ENCODE measurements at places on chromosomes 2 and 18.
A peak's percentile ranks its signal among the peaks of the same experiment; 100 is the strongest.

GRCh38 chr2:169561364-169561763, 12.3 kb downstream of the FASTKD1 start:
- peak; percentile 11 for DNase-seq

DNA sequence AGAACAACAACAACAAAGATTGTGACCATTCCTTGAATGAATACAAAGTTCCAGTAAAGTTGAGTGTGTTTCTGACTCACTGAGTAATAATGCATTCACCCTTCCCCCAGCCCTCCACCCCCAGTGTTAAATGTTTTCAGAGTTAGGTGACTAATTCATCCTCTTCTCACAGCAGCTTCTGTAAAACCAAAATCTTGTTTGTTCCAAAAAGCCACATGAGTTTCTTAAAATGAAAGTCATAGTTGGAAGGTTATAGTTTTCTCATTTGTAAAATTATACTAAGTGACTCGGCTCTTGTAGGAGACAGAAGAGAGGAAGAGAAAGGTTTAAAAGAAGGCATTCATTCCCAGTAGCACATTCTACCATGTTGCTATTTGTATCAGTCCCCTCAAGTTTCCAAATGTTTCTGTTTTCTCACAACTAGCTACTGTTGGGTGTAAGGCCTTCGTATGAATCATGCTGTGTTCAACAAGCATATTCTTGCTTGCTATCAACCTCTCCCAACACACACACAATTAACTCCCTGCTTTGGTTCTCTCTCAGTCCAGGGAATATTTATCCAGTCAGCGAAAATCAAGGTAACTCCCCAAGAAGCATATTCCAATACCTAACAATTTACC, 75.3 kb downstream of the MBD2 start:
- DNase-seq, result no peak

- DNase-seq, result no peak
Observed at GRCh38 chr2:231920366-231920765, 5.8 kb downstream of the NPPC start.

- DNase-seq, result no peak
Observed at GRCh38 chr18:28425886-28426285, 249.0 kb upstream of the CDH2 start.

- peak; percentile 23 for DNase-seq
Observed at GRCh38 chr2:175167076-175167791, 769 bp downstream of the ATF2 start.

DNA sequence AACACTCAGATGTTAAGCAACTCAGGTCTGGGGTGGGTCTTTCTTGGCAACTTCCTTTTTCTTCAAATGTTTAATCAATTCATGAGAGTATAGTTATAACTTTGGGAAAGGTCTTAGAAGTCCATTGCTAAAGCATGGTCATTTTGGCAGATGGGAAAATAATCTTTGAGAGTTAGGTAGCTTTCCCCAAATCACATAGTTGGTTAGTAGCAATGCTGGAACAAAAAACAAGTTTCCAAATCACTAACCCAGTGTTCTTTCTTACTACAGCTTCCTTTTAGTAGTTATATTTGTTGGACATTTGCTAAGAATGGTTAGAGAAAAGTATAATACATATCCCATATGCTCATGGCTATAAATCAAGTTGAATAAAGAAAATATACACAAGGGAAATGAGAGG, 185.2 kb upstream of the SLC14A2 start:
- no peak for DNase-seq

DNA sequence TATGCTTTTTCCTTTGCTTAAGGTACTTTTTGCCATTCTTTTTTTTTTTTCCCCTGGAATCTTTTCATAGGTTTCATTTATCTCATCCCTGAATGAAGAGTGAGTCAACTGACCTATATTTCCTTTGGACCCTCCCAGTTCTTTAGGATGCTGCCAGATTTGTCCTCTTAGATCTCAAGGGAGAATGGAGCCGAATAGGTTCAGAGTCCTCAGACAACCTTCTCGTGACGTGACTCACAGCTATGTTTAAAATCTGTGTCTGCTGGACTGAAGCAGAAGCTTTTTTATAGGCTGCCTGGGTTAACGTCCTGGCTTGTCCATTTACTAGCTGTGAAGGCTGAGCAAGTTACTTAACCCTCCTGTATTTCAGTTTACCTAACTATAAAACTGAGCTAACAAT, 358.6 kb downstream of the DLGAP1 start:
- no peak for DNase-seq

- DNase-seq, result no peak
Observed at GRCh38 chr18:78894033-78894305, 85.6 kb upstream of the SALL3 start.

GRCh38 chr18:69689121-69689759, 258.4 kb downstream of the CD226 start:
- DNase-seq, result no peak

- DNase-seq, result no peak
Observed at GRCh38 chr2:143473820-143474219, 344.6 kb downstream of the ARHGAP15 start.

DNA sequence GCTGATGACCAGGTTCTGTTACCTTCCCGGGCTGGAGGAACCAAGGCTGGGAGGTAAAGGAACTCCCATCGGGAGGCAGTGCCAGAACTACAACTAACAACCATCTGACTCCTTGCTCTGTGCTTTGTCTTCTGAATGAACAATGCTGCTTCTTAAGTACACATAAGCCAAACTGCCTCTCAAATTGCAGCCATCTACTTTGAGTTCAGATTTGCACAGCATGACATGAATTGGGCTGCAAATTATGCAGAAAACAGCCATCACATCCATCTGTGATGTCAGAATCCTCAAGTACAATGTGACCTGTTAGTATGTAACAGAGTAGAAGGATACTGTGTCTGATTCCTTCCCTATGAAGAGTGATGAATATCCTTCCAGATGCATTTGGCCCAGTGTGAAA, 290.6 kb downstream of the ZNF521 start:
- DNase-seq, result no peak

DNA sequence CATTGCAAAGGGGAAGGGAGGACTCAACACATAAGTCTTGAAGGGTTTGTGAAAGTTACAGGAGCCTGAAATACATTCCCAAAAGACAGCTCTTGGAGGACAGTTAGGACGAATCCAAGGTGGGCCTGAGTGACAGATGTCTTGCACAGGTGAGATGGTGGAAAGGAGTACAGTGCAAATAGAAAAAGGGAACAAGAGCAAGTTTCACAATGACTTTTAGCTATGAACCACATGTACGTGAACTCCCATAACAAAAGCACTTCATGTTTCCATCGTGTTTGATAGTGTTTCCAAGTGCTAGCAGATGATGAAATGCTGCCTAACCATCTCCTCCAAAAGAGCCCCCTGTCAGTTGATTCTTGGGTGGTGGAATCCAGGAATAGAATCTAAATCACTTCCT, 1.8 kb downstream of the IL18RAP start:
- no peak for DNase-seq

- DNase-seq, result no peak
Observed at GRCh38 chr2:115400940-115401339, 958.5 kb downstream of the DPP10 start.

- no peak for DNase-seq
Observed at GRCh38 chr18:2538236-2538635, 33.1 kb downstream of the METTL4 start.

- no peak for DNase-seq
Observed at GRCh38 chr2:27860111-27860510, 30.1 kb downstream of the RBKS start.

DNA sequence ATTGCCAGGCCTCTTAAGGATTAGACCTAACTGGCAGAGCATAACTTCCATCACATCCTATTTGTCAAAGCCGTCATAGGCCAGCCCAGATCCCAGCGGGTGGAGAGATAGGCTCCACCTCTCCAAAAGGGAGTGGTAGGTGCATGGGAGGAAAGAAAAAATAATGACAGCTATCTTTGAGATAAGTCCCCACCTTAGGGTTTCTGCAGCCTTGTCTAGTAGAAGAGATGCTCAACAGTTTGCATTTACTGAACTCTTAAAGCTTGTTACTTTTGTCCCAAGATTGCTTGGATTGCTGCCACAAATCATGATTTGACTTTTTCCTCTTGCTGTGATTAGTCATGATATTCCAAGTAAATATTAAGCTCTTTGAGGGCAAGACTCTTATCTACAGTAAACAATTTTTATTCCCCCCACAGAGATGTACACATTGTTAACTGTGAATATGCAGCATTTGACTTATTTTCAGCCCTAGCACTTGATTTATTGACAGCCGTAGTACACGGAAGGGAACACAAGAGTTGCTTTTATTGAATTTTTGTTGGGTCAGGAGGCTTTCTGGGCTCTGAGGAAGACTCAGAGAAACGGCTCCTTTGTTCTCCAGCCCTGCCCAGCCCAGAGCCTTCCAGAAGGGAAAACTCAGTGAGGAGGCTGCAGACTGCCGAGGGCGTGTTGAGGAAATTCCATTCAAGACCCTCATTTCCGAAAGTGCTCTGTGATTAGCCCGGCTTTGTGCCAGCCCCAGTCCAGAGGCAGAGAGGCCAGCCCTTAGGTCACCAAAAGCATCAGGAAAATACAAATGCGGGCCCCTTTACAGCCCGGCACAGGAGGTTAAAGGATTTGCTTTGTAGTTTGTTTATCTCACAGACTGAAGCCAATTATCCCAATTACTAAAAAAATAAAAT, 75.5 kb upstream of the ZNF532 start:
- DNase-seq, result no peak

DNA sequence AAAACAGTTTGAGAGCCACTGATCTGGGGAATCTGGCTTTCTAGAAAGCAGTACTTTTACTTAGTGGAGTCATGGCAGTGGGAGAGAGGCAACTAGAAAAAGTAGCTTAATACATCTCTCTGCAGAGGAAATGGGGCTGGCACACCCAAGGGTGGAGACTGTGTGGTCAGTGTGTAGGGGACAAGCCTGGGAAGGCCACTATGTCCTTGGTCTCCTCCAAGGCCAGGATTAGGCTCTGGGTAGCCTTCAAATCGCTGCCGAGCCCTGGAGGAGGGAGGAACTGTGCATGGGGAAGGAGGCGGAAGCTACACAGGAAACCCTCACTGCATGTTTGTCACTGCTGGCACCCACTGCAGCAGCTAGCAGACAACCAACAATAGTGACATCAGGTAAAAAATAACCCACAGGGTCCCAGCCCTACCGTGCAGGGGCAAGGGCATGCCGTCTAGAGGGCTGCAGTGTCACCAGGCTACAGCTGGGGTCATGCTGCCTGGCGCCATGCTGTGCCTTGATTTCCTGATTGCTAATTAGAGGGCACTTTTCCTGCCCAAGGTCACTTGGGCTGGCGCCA, 34.8 kb downstream of the LBH start:
- DNase-seq, result peak; percentile 67

DNA sequence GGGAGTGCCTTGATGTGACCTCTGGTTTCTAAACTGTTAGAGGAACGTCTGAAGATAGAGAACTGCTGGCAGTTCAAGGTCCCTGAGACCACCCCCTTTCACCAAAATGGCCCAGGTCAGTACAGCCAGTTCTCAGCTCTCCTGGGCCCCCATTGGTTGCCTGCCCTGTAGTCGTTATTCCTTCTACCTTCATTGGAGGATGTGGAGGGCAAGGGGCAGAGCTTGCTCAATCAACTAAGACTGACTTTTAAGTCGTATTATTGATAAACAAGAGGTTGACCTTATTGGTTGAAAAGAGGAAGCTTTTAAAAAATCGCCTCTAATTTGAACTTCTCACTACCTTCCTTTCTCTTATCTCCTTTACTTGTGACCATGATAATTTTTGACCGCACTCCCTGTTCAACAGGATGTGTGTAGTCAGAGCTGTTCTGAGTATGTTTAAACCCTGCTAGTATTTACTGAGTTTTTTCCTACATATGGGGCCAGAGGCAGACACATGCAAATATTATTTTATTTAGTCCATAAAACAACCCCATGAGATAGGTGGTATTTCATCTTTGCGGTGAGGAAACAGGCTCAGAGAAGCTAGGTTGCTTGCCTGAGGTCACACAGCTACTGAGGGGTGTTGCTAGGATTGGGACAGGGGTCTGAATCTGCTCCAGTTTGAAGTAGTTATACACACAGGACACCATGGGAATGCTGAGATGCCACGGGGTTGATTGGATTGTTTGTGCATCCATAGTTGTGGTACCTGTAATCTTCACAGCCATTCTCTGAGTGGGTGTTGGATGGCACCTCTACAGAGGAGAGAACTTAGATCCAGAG, 65.9 kb downstream of the TMEM247 start:
- DNase-seq, result no peak

- no peak for DNase-seq
Observed at GRCh38 chr2:85850451-85850850, 38.3 kb downstream of the ST3GAL5 start.

GRCh38 chr18:26495287-26495686, 53.1 kb downstream of the KCTD1 start:
- no peak for DNase-seq

DNA sequence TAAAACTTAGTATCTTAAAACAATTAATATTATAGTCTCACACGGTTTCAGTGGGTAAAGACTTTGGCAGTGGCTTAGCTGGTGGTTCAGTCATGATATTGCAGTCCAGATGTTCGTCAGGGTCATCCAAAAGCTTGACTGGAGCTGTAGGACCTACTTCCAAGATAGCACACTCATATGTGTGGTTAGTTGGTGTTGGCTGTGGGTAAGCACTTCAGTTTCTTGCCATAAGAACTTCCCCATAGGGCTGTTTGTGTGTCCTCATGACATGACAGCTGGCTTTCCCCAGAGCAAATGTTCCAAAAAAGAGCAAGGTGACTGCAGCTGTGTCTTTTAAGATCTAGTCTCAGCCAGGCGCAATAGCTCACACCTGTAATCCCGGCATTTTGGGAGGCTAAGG, 48.5 kb upstream of the EPC2 start:
- DNase-seq, result no peak

DNA sequence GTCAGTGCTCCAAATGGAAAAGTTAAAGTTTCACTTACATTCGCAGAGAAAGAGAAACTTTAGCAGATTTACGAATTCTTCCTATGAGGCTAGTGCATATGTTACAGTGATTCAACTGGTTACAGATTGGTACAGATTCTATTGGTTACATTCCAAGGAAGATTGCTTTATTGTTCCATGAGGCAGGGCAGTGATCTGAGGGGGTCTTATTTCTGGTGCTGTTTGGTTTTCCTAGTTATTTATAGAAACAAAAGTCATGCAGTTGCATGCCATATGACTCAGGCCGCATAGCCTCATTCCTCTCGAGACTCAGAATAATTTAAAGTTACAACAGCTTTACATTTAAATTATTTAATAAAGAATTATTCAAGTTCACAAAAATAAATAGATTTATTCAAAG, 385.4 kb upstream of the SYT4 start:
- no peak for DNase-seq

- no peak for DNase-seq
Observed at GRCh38 chr2:180823546-180824141, 156.8 kb upstream of the UBE2E3 start.

DNA sequence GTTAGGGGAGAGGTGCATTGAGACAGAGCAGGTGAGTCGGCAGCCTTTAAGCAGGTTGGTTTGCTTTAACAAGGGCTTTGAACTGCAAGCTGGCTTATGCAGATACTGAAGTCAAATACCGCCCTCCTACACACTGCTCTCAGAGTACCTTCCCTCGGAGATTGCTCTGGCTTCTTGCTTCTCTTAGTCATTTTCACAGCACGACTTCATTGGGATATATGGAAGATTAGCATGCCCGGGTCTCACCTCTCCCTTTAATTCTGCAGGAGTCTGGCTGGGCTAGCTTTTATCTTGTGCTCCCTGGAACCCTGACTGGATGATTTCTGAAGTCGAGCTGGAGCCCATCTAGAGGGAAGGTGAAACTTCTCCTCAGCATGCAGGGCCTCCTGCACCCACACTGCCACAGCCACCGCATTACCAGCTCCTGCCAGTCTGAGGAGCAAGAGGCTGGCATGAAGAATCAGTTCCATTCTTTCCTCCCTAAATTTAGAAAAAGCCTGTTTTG, 395.5 kb upstream of the HNRNPA3 start:
- DNase-seq, result peak; percentile 15

Measured in OCI-LY7 (cell line).